Hippocampal formation (tissue), 2 donors: ENCODE measurements at places on chromosomes 13 and 19.

DNA sequence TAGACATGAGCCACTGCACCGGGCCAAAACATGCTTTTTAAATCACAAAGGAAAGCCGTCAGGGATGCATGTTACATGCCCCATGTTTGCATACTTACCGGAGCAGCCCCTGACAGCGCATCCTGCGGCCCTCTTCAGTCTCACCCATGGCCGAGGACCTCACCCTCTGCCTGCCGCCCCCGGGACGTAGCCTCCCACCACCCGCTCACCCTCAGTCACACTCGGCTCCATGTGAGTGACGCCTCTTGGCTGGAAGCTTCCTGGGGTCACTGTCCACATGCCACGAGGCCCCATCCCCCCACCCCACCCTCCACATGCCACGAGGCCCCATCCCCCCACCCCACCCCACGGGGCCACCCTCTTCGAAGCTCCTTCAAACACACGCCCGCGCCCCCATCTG lies 46.1 kb upstream of the SPACA7 start:
- no peak for DNase-seq

DNA sequence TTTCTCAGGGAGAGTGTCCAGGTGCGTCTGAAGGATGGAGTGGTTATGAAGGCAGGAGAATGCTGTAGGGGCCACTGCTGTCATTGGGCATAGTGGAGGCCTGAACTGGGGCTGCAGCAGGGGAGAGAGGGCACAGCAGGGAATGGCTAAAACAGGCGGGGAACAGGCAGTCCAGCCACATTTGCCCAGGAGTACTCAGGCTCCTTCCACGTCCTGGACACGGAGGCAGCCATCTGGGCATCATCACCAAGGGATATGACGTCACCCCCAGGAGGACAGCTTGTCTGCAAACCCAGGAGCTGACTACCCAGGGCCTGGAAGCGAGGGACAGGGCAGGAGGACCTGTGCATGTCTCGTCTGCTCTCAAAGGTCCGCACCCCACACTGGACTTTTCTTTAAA lies 22.2 kb downstream of the VSTM2B start:
- no peak for DNase-seq

GRCh38 chr13:28138756-28139470 lies 568 bp downstream of the PAN3 start:
- DNase-seq: peak; percentile 76

DNA sequence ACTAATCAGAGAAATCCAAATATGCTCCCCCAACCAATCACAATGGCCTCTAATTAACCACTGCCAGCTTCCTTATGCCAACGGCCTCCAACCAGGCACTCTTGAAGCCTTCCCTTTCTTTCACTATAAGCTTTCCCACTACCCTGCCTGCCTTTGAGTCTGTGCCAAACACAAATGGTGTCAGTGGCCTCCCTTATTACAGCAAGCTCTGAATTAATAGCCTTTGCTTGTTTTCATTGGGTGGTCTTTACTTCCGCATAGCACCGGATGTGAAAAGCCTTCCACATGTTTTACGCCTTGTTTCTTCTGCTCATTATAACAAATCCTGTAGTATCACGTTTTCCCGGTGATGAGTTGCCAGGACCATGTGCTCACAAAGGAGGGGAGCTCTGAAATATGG lies 1.4 kb upstream of the EDDM13 start:
- DNase-seq: no peak

GRCh38 chr13:102569488-102569887 lies 27.3 kb upstream of the TPP2 start:
- DNase-seq: no peak

DNA sequence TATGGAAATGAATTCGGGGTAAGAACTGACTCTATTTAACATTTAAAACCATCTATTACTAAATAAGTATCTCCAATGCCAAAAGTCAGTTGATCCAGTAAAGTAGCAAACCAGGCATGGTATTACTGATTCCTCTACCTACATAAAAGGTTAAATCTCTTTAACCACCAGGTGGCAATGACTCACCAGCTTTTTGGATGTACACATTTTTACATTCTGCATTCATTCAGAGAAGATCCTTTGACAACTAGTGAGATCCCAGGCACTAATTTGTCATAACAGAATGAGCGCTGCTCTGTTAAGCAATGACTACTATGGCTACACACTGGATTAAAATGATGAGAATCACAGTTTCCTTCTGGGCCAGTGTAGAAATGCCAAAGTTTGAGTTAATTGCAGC lies 329.8 kb upstream of the GPC6 start:
- no peak for DNase-seq

GRCh38 chr13:27079421-27079958 lies 92.1 kb downstream of the USP12 start:
- no peak for DNase-seq

GRCh38 chr19:34732612-34733211 lies 1.3 kb upstream of the ZNF181 start:
- no peak for DNase-seq

DNA sequence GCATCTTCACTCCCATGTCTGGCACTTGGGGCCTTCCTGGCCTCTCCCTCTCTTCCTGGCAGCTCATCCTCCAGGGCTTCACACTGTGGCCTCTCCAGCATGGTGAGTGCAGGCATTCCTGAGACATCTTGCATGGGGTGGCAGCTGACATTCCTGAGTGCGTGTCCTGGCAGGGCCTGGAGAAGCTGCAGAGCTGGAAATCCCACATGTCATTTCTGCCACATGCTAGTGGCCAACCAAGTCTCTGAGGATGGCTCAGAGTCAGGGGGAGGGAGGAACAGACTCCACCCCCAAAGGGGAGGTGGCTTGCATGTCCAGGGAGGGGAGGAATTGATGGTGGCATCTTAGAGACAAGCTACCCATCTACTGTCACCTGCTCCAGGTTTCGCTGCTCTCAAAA lies 41.6 kb upstream of the AMER2 start:
- no peak for DNase-seq

- no peak for DNase-seq
These were observed 30.5 kb upstream of the ATP12A start for GRCh38 chr13:24649688-24650043.

GRCh38 chr13:30504081-30504480 lies 38.3 kb upstream of the HMGB1 start:
- DNase-seq: no peak

DNA sequence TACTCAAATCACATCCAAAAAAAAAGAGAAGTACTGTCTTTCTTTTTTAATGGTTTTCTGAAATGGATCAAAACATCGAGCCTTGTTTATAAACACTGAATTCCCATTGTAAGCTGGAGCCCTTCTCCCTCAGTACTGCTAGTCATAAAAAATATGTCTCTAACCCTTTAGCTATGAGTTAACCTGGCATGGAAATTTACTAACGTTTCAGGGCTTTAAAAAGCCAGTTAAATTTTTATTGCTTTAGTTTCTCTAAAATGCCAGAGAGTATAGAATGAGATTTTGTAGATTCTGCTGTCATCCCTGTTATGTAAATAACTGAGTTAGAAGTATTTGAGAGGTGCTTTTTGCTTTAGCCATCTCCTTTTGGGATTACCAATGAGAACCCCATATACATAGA lies 528.3 kb downstream of the EFNB2 start:
- no peak for DNase-seq

- DNase-seq: no peak
These were observed 16.3 kb downstream of the ZNF160 start for GRCh38 chr19:53086949-53087348.

GRCh38 chr13:100542826-100543156 lies 45.8 kb downstream of the GGACT start:
- DNase-seq: no peak

GRCh38 chr19:18379803-18380747 lies 5.9 kb upstream of the GDF15 start:
- no peak for DNase-seq

GRCh38 chr13:24249624-24250023 lies 59.8 kb upstream of the C1QTNF9 start:
- no peak for DNase-seq

GRCh38 chr19:46482631-46483030 lies 11.3 kb upstream of the PNMA8A start:
- DNase-seq: no peak

- no peak for DNase-seq
These were observed 292.3 kb upstream of the SPRY2 start for GRCh38 chr13:80633251-80633650.

DNA sequence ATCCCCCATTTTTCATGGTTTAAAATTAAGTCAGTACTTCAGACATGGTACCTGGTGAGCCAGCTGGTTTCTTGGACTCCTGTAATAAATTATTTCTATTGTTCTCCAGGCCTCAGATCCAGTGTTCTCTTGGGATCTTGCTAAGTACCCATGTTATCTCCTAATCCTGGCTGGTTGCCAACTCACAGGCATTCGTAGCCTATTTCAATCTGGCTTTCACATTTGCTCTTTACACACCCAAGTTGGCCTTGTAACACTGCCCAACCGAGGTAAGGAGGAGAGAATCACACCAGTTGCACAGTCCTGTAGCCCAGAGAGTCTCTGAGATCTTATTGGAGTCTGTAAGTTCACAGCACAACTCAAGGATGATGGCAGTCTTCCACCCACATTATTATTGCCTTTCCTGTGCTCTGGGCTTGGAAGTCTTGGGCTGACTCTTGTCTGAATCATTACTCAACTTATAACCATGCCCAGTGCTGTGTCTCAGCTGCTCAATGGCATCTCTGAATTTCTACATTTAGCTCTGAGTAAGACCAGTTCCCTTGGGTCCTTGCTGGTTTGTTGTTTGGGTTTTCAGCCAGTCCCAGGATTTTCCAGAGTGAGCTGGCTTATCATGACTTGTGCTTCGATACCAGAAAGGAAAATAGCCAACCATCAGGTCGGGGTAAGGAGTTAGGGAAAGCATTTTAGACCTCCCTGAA lies 76.6 kb upstream of the KLF12 start:
- no peak for DNase-seq

- no peak for DNase-seq
These were observed 232.2 kb downstream of the DACH1 start for GRCh38 chr13:71634602-71635443.

GRCh38 chr19:32675720-32676185 lies at the start of gene RGS9BP:
Gene RGS9BP, plus strand, starts transcription at chr19:32675848. Its CDS starts 416 bp downstream, at chr19:32676264.
- DNase-seq: peak; percentile 77

GRCh38 chr19:50832666-50833065 lies 708 bp downstream of the KLK15 start:
- DNase-seq: no peak

- DNase-seq: peak; percentile 36
These were observed 852.7 kb upstream of the KLHL1 start for GRCh38 chr13:70960841-70961443.

- DNase-seq: no peak
These were observed 332.2 kb downstream of the MYO16 start for GRCh38 chr13:108961542-108962125.

DNA sequence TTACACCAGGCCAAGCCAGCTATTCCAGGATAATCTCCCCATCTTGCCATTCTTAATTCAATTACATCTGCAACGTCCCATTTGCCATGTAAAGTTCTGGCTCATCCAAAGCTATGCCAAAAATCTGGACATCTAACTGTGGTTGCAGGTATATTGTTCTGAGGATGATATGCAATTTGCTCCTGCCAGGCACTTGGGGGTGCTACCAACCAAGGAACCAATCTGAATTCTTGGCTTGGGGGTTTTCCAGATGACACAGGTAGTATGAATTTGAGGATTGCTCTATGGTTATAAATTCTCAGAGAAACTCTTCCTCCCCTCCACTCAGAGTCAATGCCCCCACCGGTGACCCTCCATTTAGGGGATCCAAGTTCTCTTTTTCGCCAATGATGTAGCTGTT lies 33.0 kb downstream of the CRYL1 start:
- DNase-seq: peak; percentile 4

- no peak for DNase-seq
These were observed 18.2 kb downstream of the COMP start for GRCh38 chr19:18772620-18773587.

GRCh38 chr13:98781045-98781444 lies 28.6 kb upstream of the SLC15A1 start:
- no peak for DNase-seq

- DNase-seq: no peak
These were observed 61.4 kb downstream of the CCNE1 start for GRCh38 chr19:29873024-29873800.

DNA sequence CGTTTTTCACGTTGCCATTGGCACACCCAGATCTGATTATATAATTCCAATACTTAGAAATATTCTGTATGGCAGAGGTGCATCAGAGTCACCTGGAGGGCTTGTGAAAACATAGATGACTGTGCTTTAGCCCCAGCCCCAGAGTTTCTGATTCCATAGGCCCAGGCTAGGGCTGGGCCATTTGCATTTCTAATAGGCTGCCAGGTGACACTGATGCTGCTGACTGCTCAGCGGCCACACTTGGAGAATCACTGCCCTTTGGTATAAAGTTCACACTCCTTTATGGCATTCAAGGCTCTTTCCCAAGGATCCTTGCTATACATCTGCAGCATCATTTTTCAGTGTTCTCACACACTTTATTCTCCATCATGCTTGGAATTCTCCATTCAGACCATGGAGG lies 137.1 kb downstream of the AKAP11 start:
- DNase-seq: no peak

- DNase-seq: peak; percentile 76
These were observed 30.3 kb downstream of the CRYL1 start for GRCh38 chr13:20495087-20496023.

- DNase-seq: no peak
These were observed 6.9 kb upstream of the ZNF431 start for GRCh38 chr19:21134934-21135366.

GRCh38 chr19:14517446-14517839 lies 754 bp downstream of the DNAJB1 start:
- DNase-seq: no peak

DNA sequence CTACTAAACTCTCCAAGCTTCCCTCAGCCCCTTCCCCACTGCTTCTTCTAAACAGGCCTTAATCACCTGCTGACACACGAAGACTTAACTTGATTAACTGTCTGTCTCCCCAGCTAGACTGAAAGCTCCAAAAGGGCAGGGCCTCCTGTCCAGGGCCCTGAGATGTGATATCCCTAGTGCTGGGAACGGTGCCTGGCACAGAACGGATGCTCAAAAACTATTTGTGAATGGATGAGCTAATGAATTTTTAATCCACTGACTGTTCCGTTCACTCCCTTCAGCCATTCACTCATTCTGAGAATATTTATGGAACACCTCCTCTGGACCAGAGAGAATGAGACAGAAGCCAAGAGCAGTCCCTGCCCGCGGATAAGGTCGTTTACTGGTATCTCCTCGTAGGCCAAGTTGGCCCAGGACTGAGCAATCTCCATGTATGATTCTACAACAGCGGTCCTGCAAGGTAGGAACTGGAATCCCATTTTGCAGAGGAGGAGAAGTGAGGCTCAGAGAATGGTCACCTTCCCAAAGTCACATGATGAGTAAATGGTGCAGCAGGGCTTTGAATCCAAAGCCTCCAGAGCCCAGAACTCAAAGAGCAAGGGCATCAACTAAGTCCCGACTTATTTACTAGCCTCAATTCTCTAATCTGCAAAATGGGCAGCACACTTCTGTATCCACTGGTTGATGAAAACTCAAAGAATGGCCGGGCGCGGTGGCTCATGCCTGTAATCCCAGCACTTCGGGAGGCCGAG lies 3.4 kb downstream of the DMWD start:
- no peak for DNase-seq

GRCh38 chr19:8615813-8616596 lies 5.5 kb upstream of the ADAMTS10 start:
- peak; percentile 20 for DNase-seq
